HT-29 (cell line): ENCODE measurements at places on chromosomes 1 and 21.

DNA sequence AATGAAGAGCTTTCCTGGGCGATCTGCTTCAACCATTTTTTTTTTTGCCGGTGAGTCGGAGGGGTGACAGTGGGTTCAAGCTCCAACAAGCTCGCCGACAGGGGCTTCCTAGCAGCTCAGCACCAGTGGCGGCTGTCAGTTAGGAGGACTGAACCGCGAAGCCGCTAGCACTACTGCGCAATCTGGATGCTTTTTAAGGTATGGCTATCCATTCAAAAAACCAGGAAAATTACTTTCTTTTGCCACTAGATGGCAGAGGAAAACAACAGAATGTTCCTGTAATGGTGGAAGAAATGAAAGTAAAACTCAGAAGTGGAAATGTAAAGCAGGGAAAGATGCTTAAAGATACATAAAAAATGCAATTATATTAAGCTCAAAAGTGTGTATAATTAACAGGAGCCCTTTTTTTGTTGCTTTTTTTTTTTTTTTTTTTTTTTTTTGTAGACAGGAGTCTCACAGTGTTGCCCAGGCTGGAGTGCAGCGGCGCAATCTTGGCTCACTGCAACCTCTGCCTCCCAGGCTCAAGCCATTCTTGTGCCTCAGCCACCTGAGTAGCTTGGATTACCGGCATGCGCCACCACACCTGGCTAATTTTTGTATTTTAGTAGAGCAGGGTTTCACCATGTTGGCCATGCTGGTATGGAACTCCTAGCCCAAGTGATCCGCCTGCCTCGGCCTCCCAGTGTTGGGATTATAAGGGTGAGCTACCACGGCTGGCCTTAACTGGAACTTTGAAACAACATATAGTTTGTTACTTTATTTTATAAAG is 8.5 kb downstream of the KYAT3 start:
- DNase-seq = peak; percentile 72

- no peak for DNase-seq
Measured at GRCh38 chr21:45390831-45391742, 13.9 kb upstream of the COL18A1 start.

- peak; percentile 32 for DNase-seq
Measured at GRCh38 chr21:17446737-17447136, 66.1 kb upstream of the CXADR start.

DNA sequence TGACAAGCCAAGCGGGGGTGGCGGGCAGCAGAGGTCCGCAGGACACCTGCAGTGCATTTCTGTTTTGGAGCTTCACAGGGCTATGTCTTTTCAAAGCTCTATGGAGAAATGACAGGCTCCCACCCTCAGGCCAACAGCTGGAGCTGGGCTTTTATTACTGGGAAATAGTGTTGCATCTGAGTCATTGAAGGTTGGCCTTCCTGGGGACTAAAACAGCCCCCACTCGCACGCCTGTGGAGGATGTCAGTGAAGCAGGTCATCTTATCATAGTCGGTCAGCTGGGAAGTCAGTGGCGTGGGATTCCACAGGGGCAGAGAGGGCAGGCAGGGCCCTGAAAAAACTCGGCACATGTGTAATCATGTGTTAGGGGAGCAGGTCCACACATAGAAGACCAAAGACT is 55.3 kb downstream of the NTPCR start:
- DNase-seq = no peak

DNA sequence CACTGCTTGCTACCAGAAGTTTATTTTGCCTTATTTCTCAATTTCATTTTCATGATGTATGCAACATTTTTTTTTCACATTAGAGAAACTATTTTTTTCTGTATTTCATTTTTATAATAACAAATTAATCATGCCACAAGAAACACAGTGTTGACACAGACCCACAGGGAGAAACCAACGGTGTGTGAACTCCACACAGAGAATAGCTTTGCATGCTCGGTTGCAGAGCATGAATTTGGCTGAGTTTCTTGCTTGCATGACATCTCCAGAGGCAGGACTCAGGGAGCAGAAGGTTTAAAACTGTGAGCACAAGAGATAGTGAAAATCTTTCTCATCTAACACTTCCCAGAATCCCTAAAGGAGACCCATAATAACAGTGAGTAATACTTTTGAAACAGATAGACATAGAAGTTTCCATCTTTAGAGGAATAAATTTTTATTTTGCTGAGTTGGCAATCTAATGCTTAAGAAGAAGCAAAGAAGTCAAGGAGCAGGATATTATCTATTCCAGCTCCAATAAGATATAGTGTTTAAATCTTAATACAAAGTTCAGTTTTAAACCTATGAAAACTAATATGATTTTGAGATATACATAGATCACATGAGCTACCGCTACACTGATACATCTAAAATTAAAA is 890.9 kb downstream of the MRPL39 start:
- DNase-seq = no peak

GRCh38 chr1:84780000-84780716 is 89.9 kb upstream of the SSX2IP start:
- no peak for DNase-seq

- DNase-seq = peak; percentile 9
Measured at GRCh38 chr1:244583358-244583982, 69.5 kb upstream of the DESI2 start.

DNA sequence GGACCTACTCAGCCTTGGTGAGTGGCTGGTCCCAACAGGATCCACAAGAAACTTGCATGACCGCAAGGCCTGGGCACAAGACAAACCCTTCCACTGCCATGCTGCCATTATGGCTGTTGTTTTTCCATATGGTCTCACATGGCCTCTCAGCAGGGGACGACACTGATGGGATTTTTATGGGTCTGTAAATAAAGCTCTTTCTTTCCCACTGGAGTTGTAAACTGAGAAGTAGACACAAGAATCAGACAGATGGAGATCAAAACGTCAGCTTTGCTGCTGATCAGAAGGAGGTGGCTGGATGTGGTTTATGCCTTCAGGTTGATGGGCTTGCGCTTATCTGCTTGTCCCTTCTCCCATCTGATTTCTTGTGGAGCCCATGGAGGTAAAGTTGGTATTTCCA is 138.1 kb upstream of the KCNJ6 start:
- DNase-seq = no peak

- peak; percentile 30 for DNase-seq
Measured at GRCh38 chr1:16903054-16903453, 7.3 kb downstream of the RNU1-2 start.

DNA sequence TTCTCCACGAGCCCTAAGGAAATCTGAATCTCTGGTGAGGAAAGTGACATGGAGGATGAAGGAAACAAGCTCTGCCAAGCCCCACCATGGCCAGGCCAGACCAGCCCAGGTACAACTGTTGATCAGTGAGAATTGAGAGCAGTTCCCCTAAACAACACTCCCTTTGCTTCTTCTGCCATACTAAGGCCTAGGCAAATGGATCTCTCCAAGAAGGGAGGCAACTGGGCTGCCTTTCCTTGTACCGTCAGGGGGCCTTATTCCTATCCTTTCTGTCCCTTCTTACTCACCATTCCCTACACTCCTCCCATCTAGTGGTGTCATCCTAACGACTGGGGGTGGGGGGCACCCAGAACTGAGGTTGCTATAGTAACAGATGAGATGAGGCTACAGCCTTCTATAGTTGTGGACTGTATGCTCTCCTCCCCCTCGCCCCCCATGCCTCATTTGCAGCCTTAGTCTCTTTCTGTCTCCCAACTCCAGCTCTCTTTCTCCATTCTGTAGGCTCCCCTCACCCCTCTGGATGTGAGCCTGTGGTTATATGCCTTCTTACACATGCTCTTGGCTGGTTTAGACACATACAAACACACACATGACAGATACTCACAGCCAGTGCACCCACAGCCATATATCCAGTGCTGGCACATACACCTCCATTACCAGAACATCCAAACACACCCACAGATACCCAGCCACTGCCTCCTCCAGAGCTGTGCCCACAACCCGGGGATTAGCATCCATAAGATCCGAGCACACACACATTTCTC is 3.6 kb downstream of the PEA15 start:
- DNase-seq = no peak

DNA sequence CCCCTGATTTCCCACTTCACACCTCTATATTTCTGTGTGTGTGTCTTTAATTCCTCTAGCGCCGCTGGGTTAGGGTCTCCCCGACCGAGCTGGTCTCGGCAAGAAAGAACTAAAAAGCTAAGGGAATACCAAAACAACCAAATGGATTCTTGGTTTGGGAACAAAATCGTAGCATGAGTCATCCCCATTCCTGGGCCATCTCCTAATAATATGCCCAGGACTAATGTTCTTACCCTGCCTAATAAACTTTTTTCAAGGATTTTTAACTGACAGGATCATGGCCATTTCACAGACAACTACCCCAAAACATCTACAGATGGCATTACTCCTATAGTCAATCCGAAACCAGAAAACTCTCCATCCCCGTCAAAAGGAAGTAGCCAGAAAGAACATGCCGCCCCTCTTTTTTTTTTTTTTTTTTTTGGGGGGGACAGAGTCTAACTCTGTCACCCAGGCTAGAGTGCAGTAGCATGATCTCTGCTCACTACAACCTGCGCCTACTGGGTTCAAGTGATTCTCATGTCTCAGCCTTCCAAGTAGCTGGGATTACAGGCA is 4.1 kb upstream of the HPDL start:
- DNase-seq = no peak

DNA sequence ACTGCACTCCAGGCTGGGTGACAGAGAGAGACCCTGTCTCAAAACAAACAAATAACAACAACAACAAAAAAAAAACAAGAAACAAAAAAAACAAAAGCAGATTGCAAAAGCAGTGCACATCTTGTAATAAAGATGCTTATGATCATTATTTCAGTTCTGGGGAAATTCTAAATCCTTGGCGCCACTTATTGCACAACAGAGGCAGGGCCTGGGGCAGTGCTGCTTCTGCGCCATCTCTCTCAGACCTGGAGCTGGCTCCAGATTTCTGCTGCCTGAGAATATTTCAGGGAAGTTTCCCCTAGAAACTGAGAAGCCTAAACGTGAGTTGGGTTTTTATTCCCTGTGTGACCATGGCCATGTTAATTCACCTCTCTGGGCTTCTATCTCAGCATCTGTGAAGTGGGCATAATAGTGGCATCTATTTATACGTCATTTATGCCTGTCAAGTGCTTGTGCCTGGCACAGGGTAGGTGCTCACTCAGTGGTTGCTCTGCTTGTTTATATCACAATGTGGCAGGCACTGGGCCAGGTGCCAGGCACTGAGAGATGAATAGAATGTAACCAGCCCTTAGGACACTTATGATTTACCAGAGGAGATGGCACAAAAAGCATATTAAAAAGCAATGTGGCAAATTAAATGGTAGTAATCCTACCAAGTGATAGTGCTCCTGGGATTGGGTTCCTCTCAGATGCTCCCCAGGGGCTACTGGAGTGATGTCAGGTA is 67.9 kb downstream of the MDM4 start:
- DNase-seq = no peak

DNA sequence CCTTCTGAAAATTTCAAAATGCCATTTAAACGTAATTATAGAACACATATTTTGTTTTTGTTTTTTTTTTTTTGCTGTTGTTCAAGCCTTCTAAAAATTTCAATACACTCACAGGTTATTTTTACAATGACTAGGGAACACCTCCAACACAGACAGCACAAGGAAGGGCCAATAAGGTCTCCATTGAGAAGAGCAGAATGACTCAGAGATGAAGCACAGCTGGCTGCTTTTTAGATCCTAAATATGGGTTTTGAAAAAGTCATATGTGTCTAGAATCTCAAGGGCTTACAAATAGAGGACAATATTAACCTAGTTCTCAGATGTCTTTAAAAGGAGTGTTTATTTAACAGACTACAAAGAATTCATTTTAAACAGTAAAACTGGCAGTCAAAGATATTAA is 104.6 kb downstream of the NEGR1 start:
- DNase-seq = no peak

DNA sequence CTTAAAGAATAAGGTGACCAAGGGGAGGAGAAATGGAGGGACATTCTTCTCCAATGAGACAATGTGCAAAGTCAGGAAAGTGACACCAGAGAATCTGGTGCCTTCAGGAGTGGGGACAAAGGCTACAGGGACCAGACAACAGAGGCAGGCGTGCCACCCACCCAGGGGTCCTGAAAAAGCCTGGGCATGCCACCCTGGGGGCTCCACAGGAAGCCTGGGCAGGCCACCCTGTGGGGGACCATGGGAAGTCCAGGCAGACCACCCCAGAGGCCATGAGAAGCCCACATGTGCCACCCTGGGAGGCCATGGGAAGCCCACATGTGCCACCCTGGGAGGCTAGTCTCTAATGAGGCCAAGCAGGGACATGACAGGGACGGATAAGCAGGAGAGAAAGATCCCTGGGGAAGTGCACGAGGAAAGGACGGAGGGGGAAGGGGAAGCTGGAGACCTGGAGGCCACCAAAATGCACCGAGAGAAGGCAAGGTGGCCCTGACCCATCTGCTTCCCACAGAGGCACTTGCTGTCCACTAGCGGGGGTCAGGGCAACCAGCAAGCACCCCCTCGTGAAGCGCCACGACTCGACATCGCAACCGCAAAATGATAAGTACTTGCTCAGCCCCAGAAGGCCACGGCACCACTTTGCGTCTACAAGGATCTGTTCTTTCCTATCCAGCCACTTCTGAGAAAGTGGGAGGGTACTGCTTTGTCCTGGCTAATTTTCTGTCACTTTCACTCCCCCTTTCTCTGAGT is 7.2 kb upstream of the PDE9A start:
- DNase-seq = no peak
